ENCODE measurements at places on chromosomes 12 and 14. TPM values are rescaled to one million over a fixed set of nuclear protein-coding genes. Genes with fewer than 3 reads are reported as not detected.

Gene DENND5B
- total RNA-seq: 0.31 TPM

Gene HOXC13
- total RNA-seq: not detected

Gene REM2
- 0.20 TPM for total RNA-seq

Gene NRIP2
- total RNA-seq: not detected

Gene ANKS1B
- total RNA-seq: not detected

Gene IL26
- total RNA-seq: not detected

Gene LRCOL1
- not detected for total RNA-seq
